ENCODE measurements at places on chromosomes 16 and 17. TPM values are rescaled to one million over a fixed set of nuclear protein-coding genes. Genes with fewer than 3 reads are reported as not detected.
A peak's percentile ranks its signal among the peaks of the same experiment; 100 is the strongest.

GRCh38 chr17:51169340-51169739 lies 3.1 kb downstream of the NME2 start:
- no peaks in the 10 kb centered on the region for H3K27me3 ChIP-seq
- H3K36me3 ChIP-seq: peaks cover 21% of the 10 kb centered on the region
- DNase-seq: no peak
- H3K4me1 ChIP-seq: no peaks in the 10 kb centered on the region
- H3K27ac ChIP-seq: no peak overlapping the region

DNA sequence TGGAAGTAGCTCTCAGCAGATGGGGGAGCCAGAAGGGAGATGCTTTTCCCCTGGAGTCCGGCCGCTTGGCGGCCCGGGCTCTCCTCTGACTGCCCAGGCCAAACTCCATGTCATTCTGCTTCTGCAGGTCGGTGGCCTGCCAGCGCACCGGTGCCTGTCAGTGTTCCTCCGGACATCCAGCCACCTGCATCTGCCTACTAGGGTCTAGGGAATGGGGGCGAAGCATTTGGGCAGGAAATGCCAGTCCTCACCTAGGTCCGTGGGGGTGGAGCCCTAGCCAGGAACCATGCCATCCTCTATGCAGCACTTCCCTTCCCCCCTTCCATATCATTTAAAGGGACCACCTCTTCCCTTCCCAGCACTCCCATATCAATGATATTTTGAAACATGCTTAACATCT lies 34.2 kb downstream of the GJC1 start:
- H3K4me1 ChIP-seq: peaks cover 27% of the 10 kb centered on the region
- no peak overlapping the region for H3K4me3 ChIP-seq
- H3K27ac ChIP-seq: peak overlapping the region; percentile 98
- H3K27me3 ChIP-seq: no peaks in the 10 kb centered on the region

GRCh38 chr16:17471719-17472461 lies 1.1 kb upstream of the XYLT1 start:
- DNase-seq: no peak
- no peaks in the 10 kb centered on the region for H3K27me3 ChIP-seq
- H3K36me3 ChIP-seq: no peaks in the 10 kb centered on the region
- peaks cover 8% of the 10 kb centered on the region for H3K4me1 ChIP-seq
- H3K4me3 ChIP-seq: no peak overlapping the region
- no peak overlapping the region for H3K27ac ChIP-seq

DNA sequence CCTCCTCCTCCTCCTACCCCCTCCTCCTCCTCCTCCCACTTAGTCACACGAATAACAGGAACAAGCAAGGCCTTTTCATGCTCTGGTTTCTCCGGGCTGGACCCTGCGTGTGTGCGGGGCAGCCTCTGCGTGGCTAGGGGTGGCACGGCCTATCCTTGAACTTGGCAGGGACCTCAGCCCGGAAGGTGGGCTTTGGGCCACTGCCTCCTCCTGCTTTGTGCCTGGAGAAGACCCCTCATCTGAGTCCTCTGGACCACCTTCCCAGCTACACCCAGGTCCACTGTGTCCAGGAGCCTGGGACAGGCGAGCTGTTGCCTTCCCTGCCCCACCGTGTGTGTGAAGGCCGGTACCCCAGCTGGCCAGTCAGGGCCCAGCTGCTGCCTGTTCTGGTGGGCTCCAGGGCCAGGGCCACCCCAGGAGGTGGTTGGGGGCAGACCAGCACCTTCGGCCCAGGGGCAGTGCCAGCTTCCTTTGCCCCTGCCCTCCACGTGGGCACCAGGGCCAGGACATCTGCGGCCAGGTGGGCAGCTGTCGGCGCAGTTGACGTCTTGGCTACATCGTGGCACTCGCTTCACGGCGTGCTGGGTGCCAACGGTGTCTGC lies 35.4 kb downstream of the GINS2 start:
- H3K4me1 ChIP-seq: no peaks in the 10 kb centered on the region
- H3K27me3 ChIP-seq: no peaks in the 10 kb centered on the region
- peaks cover 46% of the 10 kb centered on the region for H3K36me3 ChIP-seq
- H3K4me3 ChIP-seq: no peak overlapping the region

- peak overlapping the region; percentile 4 for H3K27ac ChIP-seq
- peak; percentile 98 for DNase-seq
- no peaks in the 10 kb centered on the region for H3K36me3 ChIP-seq
Measured at GRCh38 chr17:59513934-59514841, 51.2 kb upstream of the DHX40 start.

GRCh38 chr17:80833952-80834892 lies 157.4 kb upstream of the CHMP6 start:
- peak; percentile 81 for DNase-seq
- H3K4me3 ChIP-seq: no peak overlapping the region
- peaks cover 5% of the 10 kb centered on the region for H3K4me1 ChIP-seq
- H3K27ac ChIP-seq: no peak overlapping the region
- no peaks in the 10 kb centered on the region for H3K27me3 ChIP-seq

DNA sequence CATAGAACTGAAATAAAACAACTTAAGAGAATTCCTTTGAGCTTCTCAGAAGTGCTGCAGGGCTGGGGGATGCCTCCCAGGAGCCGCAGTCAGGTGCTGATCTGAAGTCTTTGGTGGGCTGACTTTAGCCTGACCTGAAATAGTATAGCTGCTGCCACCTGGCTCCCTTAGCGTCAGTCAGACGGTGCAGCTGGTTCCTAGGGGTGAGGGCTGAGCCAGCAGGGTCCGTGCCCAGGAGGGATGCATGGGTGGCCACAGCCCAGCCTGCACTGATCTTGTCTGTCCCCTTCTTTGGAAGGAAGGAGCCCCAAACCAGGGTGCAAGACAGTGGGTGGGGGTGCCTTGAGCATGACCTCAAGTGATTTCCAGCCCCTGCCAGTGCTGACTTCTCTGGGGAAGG lies 11.5 kb downstream of the MAPT start:
- no peak for DNase-seq
- H3K36me3 ChIP-seq: no peaks in the 10 kb centered on the region
- no peak overlapping the region for H3K4me3 ChIP-seq
- no peak overlapping the region for H3K27ac ChIP-seq

DNA sequence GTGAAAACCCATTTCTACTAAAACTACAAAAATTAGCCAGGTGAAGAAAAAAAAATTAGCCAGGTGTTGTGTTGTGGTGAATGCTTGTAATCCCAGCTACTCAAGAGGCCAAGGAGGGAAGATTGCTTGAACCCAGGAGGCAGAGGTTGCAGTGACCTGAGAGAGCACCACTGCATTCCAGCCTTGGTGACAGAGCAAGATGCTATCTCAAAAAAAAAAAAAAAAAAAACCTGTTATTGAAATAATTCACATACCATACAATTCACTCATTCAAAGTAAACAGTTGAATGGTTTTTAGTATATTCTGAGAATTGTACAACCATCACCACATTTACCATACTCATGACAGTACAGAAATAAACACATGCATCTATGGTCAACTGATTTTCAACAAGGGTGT lies 31.0 kb downstream of the ZNRF1 start:
- H3K4me3 ChIP-seq: no peak overlapping the region
- no peaks in the 10 kb centered on the region for H3K4me1 ChIP-seq
- H3K27ac ChIP-seq: no peak overlapping the region
- no peak for DNase-seq

- H3K27ac ChIP-seq: no peak overlapping the region
- no peaks in the 10 kb centered on the region for H3K27me3 ChIP-seq
- DNase-seq: no peak
Measured at GRCh38 chr16:35506898-35507194, 2047.4 kb downstream of the TP53TG3F start.

- H3K4me3 ChIP-seq: no peak overlapping the region
- DNase-seq: no peak
- peaks cover 2% of the 10 kb centered on the region for H3K36me3 ChIP-seq
- peaks cover 38% of the 10 kb centered on the region for H3K4me1 ChIP-seq
Measured at GRCh38 chr17:47981462-47981861, 10.5 kb downstream of the CDK5RAP3 start.

- no peak overlapping the region for H3K4me3 ChIP-seq
- no peak for DNase-seq
- no peaks in the 10 kb centered on the region for H3K27me3 ChIP-seq
- no peak overlapping the region for H3K27ac ChIP-seq
- H3K4me1 ChIP-seq: peaks cover 31% of the 10 kb centered on the region
- H3K36me3 ChIP-seq: no peaks in the 10 kb centered on the region
Measured at GRCh38 chr16:2466667-2467527, 4.2 kb upstream of the NTN3 start.

DNA sequence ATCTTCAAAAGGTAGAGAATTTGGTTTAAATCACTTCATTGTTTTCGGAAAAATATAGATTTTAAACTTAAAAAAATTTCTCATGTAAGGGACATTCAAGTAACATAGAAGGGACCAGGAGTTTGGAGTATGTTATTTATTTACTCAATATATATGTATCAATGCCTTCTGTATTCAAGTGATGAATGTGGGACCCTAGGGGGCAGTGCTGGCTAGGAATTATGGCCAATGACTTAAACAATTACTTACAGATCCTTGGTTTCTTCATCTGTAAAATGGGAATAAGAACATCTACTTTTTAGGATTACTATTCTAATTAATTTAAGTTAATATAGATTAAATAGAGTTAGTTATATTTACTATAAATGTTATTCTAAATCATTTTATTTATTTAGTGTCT lies 886.3 kb upstream of the RBFOX1 start:
- H3K27ac ChIP-seq: no peak overlapping the region
- H3K27me3 ChIP-seq: no peaks in the 10 kb centered on the region
- H3K4me1 ChIP-seq: no peaks in the 10 kb centered on the region
- no peaks in the 10 kb centered on the region for H3K36me3 ChIP-seq
- no peak for DNase-seq
- H3K4me3 ChIP-seq: no peak overlapping the region

- no peaks in the 10 kb centered on the region for H3K36me3 ChIP-seq
- H3K4me3 ChIP-seq: no peak overlapping the region
- DNase-seq: no peak
- H3K27me3 ChIP-seq: no peaks in the 10 kb centered on the region
Measured at GRCh38 chr16:79071424-79071823, 529.1 kb downstream of the MAF start.

DNA sequence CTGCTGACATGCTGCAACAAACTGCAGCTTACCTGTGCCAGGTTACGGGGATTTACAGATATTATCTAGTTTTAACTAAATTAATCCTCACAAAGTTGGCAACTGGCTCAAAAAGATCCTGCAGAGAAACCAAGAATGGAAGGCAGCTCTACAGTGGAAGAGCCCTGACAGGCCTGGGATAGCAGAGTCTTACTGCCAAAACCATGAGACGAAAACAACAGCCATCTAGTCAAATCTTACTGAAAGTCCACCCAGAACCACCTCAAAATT lies 8.1 kb downstream of the USP36 start:
- H3K4me3 ChIP-seq: no peak overlapping the region
- no peak for DNase-seq
- no peak overlapping the region for H3K27ac ChIP-seq
- peaks cover 66% of the 10 kb centered on the region for H3K36me3 ChIP-seq
- H3K4me1 ChIP-seq: no peaks in the 10 kb centered on the region
- H3K27me3 ChIP-seq: no peaks in the 10 kb centered on the region

GRCh38 chr16:27102701-27103575 lies 36.2 kb downstream of the C16orf82 start:
- H3K36me3 ChIP-seq: no peaks in the 10 kb centered on the region
- no peak overlapping the region for H3K4me3 ChIP-seq
- no peaks in the 10 kb centered on the region for H3K4me1 ChIP-seq
- no peak for DNase-seq

DNA sequence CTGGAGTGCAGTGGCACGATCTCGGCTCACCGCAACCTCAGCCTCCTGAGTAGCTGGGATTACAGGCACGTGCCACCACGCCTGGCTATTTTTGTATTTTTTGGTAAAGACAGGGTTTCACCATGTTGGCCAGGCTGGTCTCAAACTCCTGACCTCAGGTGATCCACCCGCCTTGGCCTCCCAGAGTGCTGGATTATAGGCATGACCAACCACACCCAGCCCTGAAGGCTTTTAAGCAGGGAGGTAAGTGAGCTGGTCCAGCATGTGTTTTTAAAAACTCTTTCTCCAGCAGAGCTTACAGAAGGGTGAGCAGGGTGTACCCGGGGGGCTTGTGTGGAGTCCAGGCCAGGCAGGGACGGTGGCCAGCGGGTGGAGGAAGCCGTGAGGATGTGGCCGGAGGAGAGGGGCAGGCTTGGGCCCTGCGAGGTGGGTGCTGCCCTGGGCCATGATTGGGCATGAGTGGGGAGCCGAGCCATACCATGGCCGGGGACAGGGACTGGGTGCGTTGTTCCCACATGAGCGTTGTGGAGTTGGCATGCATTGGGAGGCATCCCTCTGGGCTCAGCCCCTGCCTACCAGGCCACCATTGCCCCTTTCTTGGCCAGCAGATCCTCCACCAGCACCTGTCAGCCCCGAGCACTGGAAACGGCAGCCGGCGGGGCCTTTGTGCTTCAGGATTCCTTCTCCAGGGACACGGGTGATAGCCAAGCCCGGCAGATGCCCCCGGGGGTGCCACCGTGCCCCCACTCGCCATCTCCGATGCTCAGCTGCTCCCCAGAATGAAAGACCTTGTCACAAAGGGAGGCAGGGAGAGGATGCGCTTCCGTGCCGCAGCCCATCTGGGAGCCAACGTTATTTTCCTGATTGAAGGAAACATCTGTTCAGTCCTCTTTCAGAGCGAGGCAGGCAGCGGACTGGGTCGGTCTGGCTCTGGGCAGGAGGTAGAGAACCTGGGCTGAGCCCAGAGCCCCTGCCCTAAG lies 64.5 kb downstream of the RAI1 start:
- H3K27me3 ChIP-seq: no peaks in the 10 kb centered on the region
- H3K36me3 ChIP-seq: no peaks in the 10 kb centered on the region
- no peak overlapping the region for H3K27ac ChIP-seq
- H3K4me3 ChIP-seq: no peak overlapping the region
- DNase-seq: no peak
- no peaks in the 10 kb centered on the region for H3K4me1 ChIP-seq

- H3K4me1 ChIP-seq: peaks cover 25% of the 10 kb centered on the region
- no peaks in the 10 kb centered on the region for H3K27me3 ChIP-seq
- H3K27ac ChIP-seq: peak overlapping the region; percentile 78
- no peak for DNase-seq
- no peak overlapping the region for H3K4me3 ChIP-seq
- H3K36me3 ChIP-seq: no peaks in the 10 kb centered on the region
Measured at GRCh38 chr17:41544935-41545334, 16.8 kb upstream of the KRT19 start.

DNA sequence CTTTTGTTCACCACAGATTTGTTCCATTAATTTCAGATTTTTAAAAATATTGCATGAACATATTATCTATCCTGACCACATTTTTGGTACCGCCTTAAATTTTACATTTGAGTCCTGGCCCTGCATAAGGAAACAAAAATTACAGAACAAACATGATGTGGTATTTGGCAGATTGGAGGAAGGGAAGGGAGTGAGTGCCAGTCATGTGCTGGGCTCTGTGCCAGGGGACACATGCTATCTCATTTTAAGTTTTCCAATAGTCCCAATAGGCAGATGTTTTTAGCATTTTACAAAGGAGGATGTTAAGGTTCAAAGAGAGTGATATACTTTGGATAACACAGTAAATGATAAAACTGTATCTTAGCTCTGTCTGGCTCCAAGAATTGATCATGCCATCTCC lies 185.1 kb downstream of the CDK5R1 start:
- no peak overlapping the region for H3K27ac ChIP-seq
- peaks cover 4% of the 10 kb centered on the region for H3K36me3 ChIP-seq
- H3K4me1 ChIP-seq: no peaks in the 10 kb centered on the region
- no peaks in the 10 kb centered on the region for H3K27me3 ChIP-seq
- peak; percentile 27 for DNase-seq

Gene HOXB5
- not detected for total RNA-seq

Gene NTN1
- 0.60 TPM for total RNA-seq

Gene CD300LB
- not detected for total RNA-seq

Gene KRTAP4-9
- total RNA-seq: not detected

Gene ITGB4
- 0.09 TPM for total RNA-seq

Gene TEX14
- 0.25 TPM for total RNA-seq

Gene FNDC8
- total RNA-seq: not detected

Gene PLD6
- total RNA-seq: 0.42 TPM

Gene CCNF
- 10.5 TPM for total RNA-seq

Gene MCRIP1
- 161 TPM for total RNA-seq

Gene FASN
- 279 TPM for total RNA-seq

Gene MT1A
- total RNA-seq: not detected

Gene C16orf92
- not detected for total RNA-seq

Gene HOXB1
- 5.9 TPM for total RNA-seq

Data from cardiac muscle cell (in vitro differentiated cells and primary cell).